ENCODE measurements at places on chromosomes 5 and 9.
A peak's percentile ranks its signal among the peaks of the same experiment; 100 is the strongest.

- no peak for DNase-seq
Measured at GRCh38 chr5:150658121-150658520, 2.9 kb upstream of the MYOZ3 start.

GRCh38 chr5:67149951-67150523 is 46.6 kb downstream of the CD180 start:
- peak; percentile 41 for DNase-seq

- DNase-seq: no peak
Measured at GRCh38 chr9:89615661-89616060, 10.8 kb downstream of the GADD45G start.

DNA sequence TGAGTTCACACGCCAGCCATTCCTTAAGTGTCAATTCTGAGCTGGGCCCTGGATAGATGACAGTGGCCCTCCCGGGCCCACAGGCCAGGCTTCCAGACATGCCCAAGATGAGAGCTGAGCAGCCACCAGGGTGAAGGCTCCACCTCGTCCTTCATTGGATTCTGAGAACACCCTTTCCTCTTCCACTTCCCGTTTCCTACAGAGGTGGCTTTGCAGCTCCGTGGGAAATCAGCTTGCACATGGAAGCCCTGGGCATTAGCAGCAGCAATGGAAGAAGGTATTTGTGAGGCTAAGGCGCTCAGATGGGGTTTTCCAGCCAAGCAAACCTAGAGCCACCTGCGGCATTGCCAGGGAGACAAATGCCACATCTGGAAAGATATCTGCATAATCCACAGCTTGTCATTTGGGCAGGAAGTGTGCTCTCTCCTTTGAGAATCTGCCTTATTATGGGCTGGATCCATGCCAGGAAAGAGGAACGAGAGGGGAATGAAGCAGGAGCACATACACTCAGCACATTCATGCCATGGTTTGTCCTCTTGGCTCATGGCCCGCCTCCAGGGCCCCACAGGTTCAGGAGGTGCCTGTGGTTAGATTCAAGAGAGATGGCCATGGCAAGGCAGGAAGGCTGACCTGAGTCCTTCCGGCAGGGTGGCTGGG is 34.1 kb downstream of the CFAP77 start:
- DNase-seq: no peak

Data from trophoblast cell (in vitro differentiated cells and primary cell).